Fibroblast of pulmonary artery (primary cell): ENCODE measurements at places on chromosomes 4 and X.
A peak's percentile ranks its signal among the peaks of the same experiment; 100 is the strongest.

DNA sequence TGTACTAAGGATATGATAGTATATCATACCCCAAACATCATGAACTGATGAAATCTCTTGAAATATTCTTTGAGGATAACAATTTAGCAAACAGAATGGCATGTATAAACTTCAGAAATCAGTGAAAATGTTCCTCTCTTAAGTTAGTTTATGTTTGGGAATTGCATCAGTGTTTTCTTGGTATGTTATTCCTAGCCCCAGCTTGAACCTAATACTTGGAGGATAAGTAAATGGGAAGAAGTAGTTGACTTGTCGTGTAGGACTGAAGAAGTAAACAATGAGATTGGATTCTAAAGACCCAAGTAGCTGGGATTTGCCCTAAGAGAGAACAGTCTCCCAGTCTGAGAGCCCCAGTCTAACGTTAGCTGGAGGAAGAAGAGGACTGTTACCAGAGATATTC lies 355.7 kb downstream of the GALNTL6 start:
- DNase-seq: no peak

- no peak for DNase-seq
These were observed 4.3 kb downstream of the WDR44 start for GRCh38 chrX:118350221-118350620.

GRCh38 chr4:83536362-83537272 lies 709 bp downstream of the GPAT3 start:
- DNase-seq: no peak

DNA sequence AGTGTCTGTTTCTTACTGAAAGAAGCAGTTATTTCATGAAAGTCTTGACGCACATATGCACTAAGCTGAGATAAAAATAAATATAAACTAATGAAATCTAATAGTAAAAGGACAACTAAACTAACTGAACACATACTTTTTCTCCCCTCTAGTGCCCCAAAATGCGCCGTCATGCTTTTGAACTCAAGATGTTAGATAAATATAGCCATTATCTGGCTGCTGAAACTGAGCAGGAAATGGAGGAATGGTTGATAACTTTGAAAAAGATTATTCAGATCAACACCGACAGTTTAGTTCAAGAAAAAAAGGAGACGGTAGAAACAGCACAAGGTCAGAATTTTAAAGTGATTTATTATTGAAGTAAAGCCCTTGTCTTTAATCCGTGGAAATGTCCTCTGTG lies 70.2 kb downstream of the DOCK11 start:
- DNase-seq: no peak

- no peak for DNase-seq
These were observed 81.7 kb downstream of the EGF start for GRCh38 chr4:109994415-109994827.

- DNase-seq: peak; percentile 82
These were observed 65.7 kb upstream of the ARHGAP24 start for GRCh38 chr4:85409251-85409650.

DNA sequence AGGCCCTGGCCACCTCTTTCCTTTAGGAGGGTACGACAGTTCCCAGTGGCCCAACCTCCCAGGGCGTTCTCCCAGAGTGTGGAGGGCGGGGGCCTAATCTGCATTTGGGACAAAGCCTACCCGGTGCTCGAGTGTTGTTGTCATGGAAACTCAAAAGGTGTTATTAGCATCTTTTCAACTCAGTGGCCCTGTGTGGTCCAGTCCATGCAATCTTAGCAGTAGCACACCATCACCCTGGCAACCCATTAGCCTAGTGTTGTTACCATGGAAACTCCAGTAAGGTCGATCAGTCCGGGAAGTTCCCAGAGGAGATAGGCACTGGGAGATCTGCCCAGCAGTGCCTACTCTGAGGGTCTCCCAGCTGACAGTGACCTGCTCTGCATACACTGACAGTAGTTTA lies 20.2 kb downstream of the APLN start:
- no peak for DNase-seq

GRCh38 chr4:116705466-116705865 lies 379.9 kb downstream of the TRAM1L1 start:
- no peak for DNase-seq

DNA sequence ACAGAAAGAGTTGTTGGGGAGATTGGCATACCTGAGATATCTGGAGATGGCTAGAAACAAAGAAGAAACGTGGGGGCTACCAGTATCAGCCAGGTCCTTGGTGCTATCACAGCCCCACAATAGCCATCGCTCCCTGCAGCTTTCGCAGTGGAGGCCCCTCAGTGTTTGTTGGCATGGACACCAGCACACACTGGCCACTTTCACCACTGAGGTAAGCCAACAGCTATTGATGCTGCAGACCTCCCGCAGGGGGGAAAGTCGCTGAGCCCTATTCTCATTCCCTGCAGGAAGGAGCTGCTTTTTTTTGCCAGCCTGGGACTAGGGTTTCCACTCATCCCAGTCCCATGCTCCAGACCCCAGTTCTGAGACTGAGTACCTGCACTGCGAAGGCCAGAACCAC lies 879.2 kb upstream of the IGFBP7 start:
- no peak for DNase-seq

DNA sequence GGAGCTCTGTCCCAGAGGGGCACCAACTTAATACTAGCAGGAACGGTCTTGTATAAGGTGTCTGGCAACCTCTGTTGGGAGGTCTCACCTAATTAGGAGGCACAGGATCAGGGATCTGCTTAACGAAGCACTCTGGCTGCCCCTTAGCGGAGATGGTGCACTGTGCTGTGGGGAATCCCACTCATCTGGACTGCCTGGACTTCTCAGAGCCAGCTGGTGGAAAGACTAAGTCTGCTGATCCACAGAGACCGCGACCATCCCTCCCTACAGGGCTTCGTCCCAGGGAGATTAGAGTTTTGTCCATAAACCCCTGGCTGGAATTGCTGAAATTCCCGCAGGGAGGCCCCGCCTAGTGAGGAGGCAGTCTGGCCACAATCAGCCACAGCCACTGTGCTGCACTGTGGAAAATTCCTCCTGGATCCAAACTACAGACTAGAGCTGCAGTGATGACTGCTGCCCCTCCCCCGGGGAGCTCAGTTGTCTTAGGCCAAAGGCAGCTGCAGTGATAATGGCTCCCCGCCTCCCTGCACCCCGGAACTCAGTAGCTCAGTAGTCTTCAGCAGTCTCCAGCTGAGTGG lies 22.0 kb upstream of the ZCCHC4 start:
- no peak for DNase-seq

GRCh38 chr4:187782286-187782824 lies 213.2 kb upstream of the ZFP42 start:
- DNase-seq: no peak

DNA sequence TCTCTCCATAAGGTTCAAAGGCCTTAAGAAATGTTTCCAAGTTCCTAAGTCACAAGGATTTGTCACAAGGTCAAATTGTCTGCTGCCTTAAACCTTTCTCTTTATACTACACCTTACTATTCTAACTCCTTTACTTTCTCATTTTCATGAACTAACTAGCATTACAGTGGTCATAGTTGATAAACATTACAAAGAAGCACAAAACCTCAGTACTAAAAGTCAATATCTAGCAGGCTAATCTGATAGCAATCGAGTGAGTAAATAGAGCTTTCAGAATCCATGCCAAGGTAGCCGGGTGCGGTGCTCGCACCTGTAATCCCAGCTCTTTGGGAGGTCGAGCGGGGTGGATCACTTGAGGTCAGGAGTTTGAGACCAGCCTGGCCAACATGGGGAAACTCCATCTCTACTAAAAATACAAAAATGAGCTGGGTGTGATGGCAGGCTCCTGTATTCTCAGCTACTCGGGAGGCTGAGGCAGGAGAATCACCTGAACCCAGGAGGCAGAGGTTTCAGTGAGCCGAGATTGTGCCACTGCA lies 510.0 kb downstream of the GBA3 start:
- DNase-seq: no peak

DNA sequence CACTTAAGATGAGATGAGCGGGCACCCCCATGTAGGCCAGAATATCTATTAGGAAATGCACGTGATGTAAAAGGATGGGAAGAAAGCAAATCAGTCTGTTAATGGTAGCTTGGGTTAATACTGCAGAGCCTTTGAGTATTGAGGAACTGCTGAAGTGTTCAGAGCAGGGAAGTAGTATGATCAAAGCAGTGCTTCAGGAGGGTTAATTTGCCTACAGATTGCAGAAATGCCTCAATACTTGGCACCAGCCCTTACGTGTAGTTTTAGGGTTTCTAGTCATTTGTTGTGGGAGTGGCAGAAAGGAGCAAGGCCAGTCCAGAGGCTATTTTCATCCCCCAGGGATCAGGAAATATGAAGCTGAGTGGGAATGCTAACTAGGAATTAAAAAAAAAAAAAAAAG lies 19.7 kb downstream of the ZFX start:
- no peak for DNase-seq
